SK-MEL-5 (cell line): ENCODE measurements at places on chromosomes 6 and 20.

GRCh38 chr6:110853754-110854477 is 20.7 kb upstream of the AMD1 start:
- DNase-seq = no peak

- DNase-seq = no peak
Observed at GRCh38 chr20:53901064-53901463, 169.3 kb downstream of the BCAS1 start.

- no peak for DNase-seq
Observed at GRCh38 chr6:33787346-33787953, 1.5 kb downstream of the LEMD2 start.

DNA sequence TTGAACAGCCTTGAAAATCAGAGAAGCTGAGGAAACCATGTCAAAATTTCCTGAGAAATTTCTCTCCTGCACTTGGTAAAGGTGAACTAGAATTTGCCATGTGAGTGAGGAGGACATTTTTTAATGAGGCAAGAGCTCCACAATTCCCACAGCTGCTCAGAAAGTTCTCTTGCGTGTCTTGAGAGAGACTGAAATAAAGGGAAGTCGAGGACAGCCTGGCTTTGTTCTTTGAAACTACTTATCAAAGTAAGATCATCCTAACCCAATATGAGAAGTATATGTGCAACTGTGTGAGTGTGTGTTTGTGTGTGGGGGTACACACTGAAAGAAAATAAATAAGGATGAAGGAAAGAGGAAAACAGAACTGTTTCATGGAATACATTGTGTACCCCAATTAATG is 163.4 kb downstream of the SLC24A3 start:
- no peak for DNase-seq

DNA sequence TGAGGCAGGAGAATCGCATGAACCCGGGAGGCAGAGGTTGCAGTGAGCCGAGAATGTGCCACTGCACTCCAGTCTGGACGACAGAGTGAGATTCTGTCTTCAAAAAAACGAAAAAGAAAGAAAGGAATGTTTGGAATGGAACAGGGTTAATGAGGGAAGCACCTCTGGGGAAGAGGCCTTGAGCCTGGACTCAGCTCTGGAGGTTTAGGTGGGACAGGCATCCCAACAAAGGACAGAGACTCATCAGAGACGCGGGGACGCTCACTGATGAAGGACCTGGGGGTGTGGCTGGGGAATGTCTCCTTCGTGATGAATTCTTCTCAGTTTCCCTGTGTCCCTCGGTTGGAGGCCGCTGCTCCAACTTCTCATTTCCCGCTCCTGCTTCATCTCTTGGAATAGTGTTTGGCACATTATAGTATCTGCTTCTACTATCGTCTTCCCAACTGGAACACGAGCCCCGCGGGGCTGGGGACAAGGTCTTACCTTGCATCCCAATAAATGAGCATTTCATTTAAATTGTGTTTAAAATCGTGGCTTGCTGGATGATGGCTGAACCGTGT is 27.6 kb downstream of the KIF25 start:
- no peak for DNase-seq

DNA sequence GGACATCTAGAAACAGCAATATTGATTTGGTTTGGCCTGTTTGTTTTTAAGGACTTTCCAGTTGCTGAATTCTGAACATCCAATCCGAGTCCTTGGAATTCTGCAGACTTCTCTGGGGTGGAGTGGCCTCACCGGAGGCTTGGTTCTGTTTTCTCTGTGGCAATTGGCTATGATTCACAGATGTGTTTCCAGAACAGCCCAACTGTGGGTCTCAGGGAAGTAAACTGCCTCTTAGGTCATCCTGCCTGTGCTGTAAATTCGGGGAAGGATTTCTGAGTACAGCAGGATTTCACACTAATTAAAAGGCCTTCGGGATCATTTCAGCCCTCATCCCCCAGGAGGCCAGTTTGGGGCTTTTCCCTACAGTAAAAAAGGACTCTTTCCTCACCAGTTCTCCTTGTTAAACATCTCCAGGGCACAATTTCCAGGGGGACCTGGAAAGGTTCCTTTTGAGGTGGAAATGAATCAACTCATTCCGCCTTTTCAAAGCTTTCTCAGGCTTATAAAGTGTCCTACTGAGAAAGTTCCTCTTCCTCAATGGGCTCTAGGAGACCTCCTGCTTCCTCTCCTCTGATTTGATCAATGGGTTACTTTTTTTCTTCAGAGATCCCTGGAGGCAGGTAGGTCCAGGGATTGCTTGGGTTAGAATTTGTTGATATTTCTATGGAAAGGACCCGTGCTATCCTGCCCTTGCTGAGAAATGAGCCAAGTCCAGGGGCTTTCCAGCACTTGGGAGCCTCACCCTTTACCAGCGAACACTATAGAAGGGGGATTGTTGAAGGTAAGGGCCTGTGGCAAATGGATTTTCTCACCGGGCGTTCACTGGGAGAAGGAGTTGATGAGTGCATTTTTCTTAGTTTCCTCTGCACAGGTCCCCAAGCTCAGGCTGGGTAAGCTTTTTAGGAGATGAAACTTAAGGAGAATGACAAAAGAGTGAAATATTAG is 114.6 kb downstream of the CLIC5 start:
- DNase-seq = no peak

GRCh38 chr20:47785854-47786764 is 828 bp upstream of the SULF2 start:
- peak; percentile 70 for DNase-seq

DNA sequence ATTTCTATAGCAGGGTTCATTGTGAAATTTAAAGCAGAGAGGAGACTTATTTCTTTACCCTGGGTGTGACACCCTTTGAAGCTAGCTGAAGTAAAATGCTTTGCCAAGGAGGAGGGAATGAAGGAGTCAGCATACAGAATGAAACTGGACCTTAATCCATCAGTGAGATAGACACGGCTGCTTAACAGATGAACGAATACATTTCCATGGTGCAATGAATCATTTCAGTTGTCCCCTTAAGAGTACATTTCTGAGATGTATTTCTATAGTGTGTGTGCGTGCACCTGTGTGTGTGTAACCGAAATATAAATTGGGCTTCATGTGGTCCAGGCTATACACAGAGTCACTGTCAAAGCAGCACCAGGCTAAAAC is 73.8 kb upstream of the CD93 start:
- no peak for DNase-seq

GRCh38 chr6:166626177-166627032 is 646 bp downstream of the RPS6KA2 start:
- DNase-seq = no peak
